ENCODE measurements at places on chromosomes 16 and 17. TPM values are rescaled to one million over a fixed set of nuclear protein-coding genes. Genes with fewer than 3 reads are reported as not detected.

The KATNB1 gene
- total RNA-seq, result 30.3 TPM

The HSF4 gene
- 1.3 TPM for total RNA-seq

The ACSM5 gene
- not detected for total RNA-seq

The TERB1 gene
- total RNA-seq, result not detected

The CYBA gene
- 218 TPM for total RNA-seq

The PLCD3 gene
- total RNA-seq, result 26.1 TPM

The NDRG4 gene
- 20.7 TPM for total RNA-seq

The TBC1D26 gene
- 0.15 TPM for total RNA-seq

The CES3 gene
- total RNA-seq, result 0.17 TPM

The KRT36 gene
- total RNA-seq, result not detected

The STH gene
- not detected for total RNA-seq

The EFNB3 gene
- total RNA-seq, result 0.67 TPM

The NKD1 gene
- under 0.01 TPM for total RNA-seq

The CBX1 gene
- total RNA-seq, result 51.7 TPM

The HOXB8 gene
- total RNA-seq, result 1.0 TPM

The HASPIN gene
- total RNA-seq, result 9.7 TPM

The STXBP4 gene
- total RNA-seq, result 17.8 TPM

The SPOP gene
- 32.3 TPM for total RNA-seq

The MSLN gene
- under 0.01 TPM for total RNA-seq

The RPL13 gene
- total RNA-seq, result 6,795 TPM

The SRSF1 gene
- total RNA-seq, result 254 TPM

The RNF43 gene
- not detected for total RNA-seq

The KRT12 gene
- total RNA-seq, result not detected

The KRT39 gene
- total RNA-seq, result not detected

The KRTAP4-5 gene
- not detected for total RNA-seq

The SDR42E2 gene
- total RNA-seq, result not detected

The CD300LB gene
- total RNA-seq, result not detected

The HCFC1R1 gene
- total RNA-seq, result 59.5 TPM

The PLLP gene
- total RNA-seq, result 0.15 TPM

The OR1A1 gene
- not detected for total RNA-seq

The EXOC3L1 gene
- total RNA-seq, result not detected

The MMP28 gene
- total RNA-seq, result 2.2 TPM

The NPIPB2 gene
- total RNA-seq, result 2.5 TPM

The CA10 gene
- total RNA-seq, result not detected

The RRAD gene
- total RNA-seq, result 7.6 TPM

The TMEM204 gene
- total RNA-seq, result 12.9 TPM

The APOBR gene
- not detected for total RNA-seq

The MYO1C gene
- 105 TPM for total RNA-seq

The TMEM92 gene
- total RNA-seq, result 0.15 TPM

The SALL1 gene
- 0.17 TPM for total RNA-seq

The HAP1 gene
- under 0.01 TPM for total RNA-seq

Data from bronchus fibroblast of lung (primary cell).